ENCODE measurements at places on chromosomes 7 and 10.

DNA sequence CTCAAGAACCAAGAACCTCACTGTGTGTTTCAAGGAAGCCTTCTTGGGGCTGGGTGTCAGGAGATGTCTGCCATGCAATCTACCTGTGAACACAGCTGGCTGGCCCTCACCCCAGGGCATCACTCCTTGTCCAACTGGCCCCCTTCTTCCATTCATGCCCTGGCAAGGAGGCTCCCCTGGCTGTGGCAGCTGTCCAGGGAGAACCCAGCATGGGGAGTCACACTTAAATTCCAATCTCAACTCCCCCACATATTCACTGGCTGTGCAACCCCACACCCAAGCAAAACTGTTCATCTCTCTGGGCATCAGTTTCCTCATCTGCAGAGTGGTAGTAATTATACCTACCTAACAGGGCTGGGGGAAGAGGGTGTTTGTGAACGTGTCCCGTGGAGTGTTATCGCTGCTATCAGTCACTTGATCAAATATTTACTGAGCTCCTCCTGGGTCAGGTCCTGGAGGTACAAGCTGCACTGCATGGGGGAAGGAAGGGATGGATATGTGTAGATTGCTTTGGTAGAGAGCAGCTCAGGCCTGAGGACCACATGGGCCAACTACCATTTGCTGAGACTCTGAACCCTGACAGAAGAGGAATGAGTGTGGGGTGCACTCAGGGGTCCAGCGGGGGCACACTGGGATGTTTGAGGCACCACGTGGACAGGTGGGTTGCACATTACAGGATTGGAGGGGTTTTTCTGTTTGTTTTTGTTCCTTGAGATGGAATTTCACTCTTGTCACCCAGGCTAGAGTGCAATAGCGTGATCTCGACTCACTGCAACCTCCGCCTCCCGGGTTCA, 2.1 kb upstream of the GPRIN2 start:
- DNase-seq: no peak

DNA sequence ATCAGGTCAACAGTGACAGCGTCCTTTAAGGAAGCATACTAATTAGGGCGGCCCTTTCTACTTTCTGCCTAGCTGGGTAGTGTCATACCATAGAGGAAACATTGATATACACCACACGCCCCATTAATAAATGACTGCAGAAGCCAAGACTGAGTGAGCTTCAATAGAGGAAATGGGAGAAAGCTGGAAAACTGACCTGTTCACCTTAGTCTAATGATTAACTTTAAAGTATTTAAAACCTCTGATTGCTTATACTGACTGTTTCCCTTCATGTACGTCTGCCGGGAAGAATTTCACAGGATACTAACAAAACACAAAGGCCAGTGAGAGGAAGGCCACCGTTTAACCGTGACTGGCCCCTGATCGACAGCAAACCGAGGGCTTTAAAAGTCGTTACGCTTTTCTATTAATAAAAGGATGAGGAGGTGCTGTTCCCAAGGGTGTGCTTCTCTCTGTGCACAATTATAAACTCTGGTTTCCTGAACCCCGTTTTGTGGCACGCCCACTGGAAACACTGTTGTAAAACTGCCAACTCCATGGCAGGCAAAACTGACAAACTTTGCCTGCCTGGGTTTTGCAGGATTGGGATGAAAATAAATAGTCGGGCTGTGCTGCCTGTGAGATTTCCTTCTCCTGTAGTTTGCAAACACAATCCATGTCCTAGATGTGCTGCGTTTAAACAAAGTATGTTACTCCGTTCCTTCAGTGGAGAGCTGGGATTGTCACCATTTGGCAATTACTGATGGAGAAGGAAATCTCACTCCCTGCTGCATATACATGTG, 137.6 kb downstream of the NRP1 start:
- no peak for DNase-seq

DNA sequence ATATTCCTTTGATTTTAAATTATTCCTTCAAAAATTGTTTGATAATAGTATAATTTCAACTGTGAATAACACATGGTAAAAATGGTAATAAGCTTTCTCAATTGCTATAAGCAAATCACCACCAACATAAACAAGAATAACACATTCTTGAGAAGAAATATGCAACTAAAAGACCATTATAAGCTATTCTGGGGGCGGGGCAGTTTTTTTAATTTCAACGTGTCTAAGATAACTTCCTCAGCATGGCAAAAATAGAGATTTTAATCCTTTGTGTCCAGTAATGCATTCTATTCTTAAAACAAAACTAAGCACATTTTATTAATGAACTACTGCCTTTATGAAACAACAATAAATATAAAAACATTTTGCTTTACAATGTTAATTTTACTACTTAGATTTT, 1.5 kb downstream of the DNAJC12 start:
- DNase-seq: no peak

DNA sequence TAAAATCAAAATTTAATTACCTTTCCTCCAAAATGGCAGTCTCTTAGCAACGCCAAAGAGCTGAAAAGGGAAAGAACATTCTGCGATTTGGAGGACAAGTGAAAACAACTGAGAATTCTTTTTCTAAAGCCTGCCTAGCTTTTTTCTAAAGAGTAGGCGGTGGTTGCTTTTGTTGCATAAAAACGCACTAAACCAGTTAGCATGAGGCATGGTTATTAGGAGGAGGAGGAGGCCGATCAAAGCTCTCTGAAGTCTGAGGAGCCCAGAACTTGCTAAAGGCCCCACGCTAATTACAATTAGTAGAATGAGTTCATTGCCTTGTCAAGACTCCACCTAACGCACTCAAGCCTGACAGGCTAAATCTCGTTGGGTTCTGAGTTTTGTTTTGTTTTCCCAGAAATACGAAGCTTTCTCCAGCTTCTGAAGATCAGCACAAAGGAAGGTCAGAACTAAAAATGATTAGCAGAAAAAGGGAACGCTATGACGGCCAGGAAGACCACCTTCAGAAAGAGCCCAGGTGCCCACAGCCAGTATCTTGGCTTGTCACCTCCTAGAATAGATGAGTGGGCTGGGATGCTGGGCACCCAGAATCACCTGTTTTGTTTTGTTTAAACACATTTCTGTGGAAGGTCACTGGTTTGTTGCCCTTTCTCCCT, 72.0 kb downstream of the FGFR2 start:
- DNase-seq: no peak

DNA sequence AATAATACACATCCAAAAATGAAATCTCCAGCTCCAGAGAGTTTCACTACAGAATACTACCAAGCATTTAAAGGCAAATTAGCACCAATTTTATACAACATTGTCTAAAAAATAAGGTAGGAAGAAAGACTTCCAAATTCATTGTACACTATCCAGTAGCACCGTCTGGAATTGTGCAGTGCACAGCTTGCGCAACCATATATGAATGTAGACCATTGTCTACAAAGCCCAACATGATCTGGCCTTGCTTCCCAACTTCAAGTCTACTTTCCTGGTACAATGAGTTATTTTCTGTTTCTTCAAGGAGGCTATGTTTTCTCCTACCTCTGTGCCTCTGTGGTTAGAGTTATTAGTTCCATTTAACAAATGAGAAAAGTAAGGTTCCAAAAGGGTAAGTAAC, 115.4 kb upstream of the FOXK1 start:
- no peak for DNase-seq

DNA sequence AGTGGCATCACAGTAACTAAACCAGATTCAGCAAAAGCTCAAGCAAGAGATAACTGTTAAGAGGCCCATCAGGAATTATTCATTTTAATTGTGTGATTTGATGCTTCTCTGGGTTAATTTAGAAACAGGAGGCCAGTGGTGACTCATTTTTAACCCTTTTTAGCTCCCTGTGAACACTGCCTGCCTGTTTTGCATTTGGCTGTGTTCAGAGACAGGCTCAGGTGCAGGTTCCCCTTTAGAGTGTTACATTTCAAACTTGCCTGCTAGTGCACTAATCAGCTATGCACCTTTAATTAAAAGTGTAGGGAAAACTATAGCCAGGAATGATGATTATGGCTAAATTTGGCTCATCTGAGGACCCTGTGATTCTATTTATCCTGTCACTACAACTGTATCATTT, 6.5 kb downstream of the STAMBPL1 start:
- no peak for DNase-seq

DNA sequence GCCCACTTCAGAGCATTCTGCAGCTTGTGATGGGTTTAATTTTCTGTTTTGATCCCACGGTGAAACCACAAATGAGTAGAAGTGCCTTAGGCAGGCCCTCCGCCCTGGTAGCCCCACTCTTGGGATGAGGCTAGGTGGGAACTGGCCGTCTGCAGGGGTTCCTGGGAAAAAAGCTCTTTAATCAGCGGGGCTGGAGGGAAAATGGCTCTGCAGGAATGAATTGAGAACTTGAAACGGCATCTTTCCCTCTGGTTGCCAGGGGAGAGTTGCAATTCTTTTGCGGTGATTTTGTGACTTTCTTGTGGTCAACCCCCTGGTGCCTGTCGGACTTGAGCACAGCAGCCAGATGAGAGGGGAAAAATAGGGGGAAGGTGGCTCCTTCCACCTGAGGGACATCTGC, 32.7 kb downstream of the COL26A1 start:
- no peak for DNase-seq

DNA sequence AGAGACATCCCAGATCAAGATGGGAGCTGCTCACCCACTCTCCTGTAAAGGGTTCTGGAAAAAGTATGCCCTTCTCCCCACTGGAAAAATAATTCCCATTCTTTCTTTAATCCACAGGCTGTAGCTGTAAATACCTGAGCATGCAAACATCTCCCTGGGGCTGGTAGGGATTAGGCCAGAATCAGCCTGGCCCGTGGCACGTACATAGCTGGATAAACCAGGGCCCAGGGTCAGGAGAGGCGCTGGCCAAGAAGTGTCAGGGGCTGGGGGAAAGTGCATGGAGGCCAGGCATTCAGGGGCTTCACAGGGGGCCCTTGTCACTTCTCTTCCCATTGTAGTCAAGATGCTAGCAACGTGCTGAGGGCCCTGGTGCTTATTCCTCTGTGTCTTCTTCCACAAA, 30.7 kb upstream of the AQP1 start:
- DNase-seq: no peak

- no peak for DNase-seq
Observed at GRCh38 chr7:23472956-23473843, 2.9 kb upstream of the IGF2BP3 start.
